T-helper 2 cell treated with Interferon-gamma antibody and Interleukin-4, amounts not matched to agents 5 μg/mL and 100 μg/mL, for 36 hours (primary cell): ENCODE measurements at places on chromosomes 3 and 15.
A peak's percentile ranks its signal among the peaks of the same experiment; 100 is the strongest.

- no peaks in the 10 kb centered on the region for H3K36me3 ChIP-seq
- H3K4me1 ChIP-seq = no peaks in the 10 kb centered on the region
These were observed 243.4 kb upstream of the ATP10A start for GRCh38 chr15:26106556-26106955.

DNA sequence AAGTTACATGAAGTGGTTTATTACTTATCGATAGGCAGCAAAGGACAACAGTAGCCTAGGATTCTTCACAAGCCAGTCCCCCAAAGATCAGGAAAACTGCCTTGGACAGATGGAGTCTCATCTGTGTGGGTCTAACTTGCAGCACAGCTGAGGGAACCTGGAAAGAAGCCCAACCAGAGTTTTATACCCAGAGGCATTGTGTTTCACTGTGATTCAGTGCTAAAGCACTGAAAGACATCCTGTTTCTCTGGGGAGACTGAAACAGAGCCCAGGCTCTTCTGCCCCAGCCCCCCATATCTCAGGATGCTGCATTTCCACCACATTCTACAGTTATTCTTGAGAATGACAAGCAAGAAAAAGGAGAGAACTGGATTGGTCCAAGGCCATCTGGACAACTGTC, 48.2 kb upstream of the PYDC2 start:
- no peaks in the 10 kb centered on the region for H3K27me3 ChIP-seq
- peaks cover 2% of the 10 kb centered on the region for H3K4me1 ChIP-seq
- no peaks in the 10 kb centered on the region for H3K36me3 ChIP-seq
- H3K27ac ChIP-seq = no peak overlapping the region
- no peak overlapping the region for H3K4me3 ChIP-seq

DNA sequence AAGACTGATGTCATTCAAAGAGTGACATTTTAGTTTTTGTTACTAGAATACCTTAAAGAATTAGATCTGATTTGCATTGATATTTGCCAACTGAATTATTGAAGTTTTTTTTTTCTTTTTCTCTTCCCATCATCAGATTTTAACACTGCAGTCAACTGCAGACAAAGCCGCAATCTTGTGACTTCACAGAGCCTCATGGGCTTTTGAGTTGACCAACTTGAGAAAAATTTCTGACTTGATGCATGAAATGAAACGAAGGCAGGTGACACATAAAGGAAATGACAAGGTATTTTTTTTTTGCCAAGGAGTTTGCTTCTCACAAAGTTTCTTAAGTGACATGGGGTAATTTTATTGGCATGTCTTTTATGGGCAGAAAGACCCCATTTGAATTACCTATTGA, 383.7 kb downstream of the GAP43 start:
- no peaks in the 10 kb centered on the region for H3K36me3 ChIP-seq
- no peak overlapping the region for H3K4me3 ChIP-seq
- no peak for DNase-seq

- H3K36me3 ChIP-seq = no peaks in the 10 kb centered on the region
- H3K4me1 ChIP-seq = no peaks in the 10 kb centered on the region
- no peak overlapping the region for H3K4me3 ChIP-seq
- no peaks in the 10 kb centered on the region for H3K27me3 ChIP-seq
These were observed 90.5 kb upstream of the MYRIP start for GRCh38 chr3:39718674-39719595.

DNA sequence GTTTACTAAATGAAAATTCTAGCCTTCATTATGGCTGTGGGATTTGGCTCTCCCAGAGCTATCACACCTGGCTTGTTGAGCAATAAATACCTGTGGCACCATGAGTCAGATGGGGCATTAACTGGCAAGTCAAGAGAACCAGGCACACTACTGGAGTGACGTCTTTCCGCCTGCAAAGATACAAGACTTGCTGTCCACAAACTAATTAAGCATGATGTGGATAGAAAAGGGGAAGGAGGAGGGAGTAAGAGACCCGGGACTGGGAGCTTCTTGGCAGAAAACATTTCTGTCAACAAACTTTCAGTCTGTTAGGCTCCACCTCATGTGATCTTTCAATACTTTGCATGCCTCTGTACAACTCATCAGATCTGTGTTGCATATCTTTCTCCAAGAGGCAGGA, 56.5 kb downstream of the CLDN1 start:
- no peaks in the 10 kb centered on the region for H3K4me1 ChIP-seq
- H3K27me3 ChIP-seq = peaks cover 5% of the 10 kb centered on the region
- no peak overlapping the region for H3K4me3 ChIP-seq
- no peaks in the 10 kb centered on the region for H3K36me3 ChIP-seq

DNA sequence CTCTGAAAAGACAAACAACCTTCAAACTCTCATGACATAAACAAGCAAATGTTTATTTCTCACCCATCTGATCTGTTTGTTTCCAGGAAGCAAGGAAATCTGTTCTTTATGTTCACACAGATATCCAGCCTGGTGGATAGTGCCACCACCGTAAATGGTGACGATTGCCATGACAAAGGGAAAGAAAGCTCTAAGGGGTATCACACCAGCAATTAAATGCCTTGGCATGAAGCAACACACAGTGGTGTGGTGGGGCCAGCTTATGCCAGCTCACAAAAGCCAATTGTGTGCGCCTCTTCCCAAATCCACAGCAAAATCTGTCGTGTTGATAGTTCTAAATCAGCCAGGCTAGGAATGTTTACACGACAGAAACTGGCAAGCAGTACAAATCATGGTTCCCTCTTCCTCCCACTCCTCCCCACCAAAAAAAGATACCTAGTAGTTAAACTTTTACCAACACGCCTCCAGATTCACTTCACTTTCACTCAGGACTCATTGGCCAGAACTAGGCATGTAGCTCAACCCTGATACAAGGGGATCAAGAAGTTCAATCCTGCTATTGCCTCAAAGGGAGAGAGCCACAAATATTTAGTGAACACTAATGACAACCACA, 189.2 kb upstream of the SLCO3A1 start:
- H3K4me3 ChIP-seq = no peak overlapping the region
- H3K27me3 ChIP-seq = peaks cover 4% of the 10 kb centered on the region
- no peaks in the 10 kb centered on the region for H3K36me3 ChIP-seq
- no peak overlapping the region for H3K27ac ChIP-seq
- H3K4me1 ChIP-seq = peaks cover 9% of the 10 kb centered on the region
- no peak for DNase-seq

DNA sequence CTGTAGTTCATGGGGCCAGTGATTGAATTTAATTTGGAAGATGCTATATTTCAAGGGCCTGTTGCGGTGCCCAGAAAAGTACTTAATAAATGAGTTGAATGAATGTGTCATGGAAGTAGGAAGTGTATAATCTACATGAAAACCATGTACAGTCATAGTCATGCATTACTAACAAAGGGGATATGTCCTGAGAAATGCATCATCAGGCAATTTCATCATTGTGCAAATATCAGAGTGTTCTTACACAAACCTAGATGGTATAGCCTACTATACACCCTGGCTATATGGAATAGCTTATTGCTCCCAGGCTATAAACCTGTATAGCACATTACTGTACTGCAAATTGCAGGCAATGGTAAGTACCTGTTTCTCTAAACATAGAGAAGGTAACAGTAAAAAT, 10.7 kb upstream of the MYO5C start:
- H3K4me1 ChIP-seq = peaks cover 14% of the 10 kb centered on the region
- H3K27me3 ChIP-seq = no peaks in the 10 kb centered on the region
- no peak overlapping the region for H3K27ac ChIP-seq

DNA sequence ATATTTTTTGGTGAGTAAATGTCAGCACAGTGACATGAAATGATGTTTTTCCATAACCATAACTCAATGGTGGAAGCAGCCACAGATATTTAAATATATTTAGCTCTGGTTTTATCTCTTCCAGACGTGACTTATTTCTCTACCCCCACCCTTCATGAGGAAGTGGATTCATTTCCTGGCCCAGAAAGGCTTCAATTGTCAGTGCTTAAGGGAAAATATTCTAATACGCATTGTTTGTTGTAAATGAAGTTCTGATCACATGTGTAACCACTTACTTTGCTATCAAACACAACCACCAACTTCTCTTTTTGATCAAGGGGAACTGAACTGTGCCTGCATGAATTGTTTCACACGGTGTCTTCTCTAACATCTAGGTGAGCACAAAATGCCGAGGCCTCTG, 14.0 kb downstream of the CLDN16 start:
- no peak overlapping the region for H3K4me3 ChIP-seq
- H3K27me3 ChIP-seq = peaks cover 2% of the 10 kb centered on the region
- DNase-seq = no peak
- H3K4me1 ChIP-seq = no peaks in the 10 kb centered on the region

DNA sequence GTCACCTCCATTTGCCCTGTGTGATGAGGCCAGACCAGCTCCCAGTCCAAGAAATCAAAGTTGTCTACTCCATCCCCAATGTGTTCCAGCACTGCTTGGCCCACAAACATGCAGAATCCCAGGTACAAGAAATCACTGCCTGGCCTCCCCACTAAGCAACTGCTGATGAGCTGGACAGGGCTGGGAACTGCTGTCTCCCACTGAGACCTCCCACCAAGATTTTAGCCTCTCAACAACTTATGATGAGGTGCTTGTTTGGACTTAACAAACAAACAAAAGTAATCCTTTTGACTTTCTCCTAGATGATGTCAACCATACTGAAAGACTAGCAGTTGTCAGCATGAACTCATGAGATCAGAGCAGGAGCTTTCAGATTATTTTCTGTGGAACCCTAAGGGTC, 260.1 kb upstream of the UBE2E2 start:
- no peak overlapping the region for H3K4me3 ChIP-seq
- H3K4me1 ChIP-seq = no peaks in the 10 kb centered on the region
- H3K36me3 ChIP-seq = no peaks in the 10 kb centered on the region
- H3K27me3 ChIP-seq = no peaks in the 10 kb centered on the region
- no peak overlapping the region for H3K27ac ChIP-seq

- H3K4me3 ChIP-seq = no peak overlapping the region
- H3K4me1 ChIP-seq = peaks cover 33% of the 10 kb centered on the region
- DNase-seq = no peak
- H3K27ac ChIP-seq = no peak overlapping the region
These were observed 2.7 kb upstream of the MNS1 start for GRCh38 chr15:56467616-56468015.

- H3K4me1 ChIP-seq = peaks cover 3% of the 10 kb centered on the region
- peaks cover 10% of the 10 kb centered on the region for H3K36me3 ChIP-seq
- DNase-seq = no peak
- no peaks in the 10 kb centered on the region for H3K27me3 ChIP-seq
These were observed 22.7 kb upstream of the NIPA2 start for GRCh38 chr15:22815766-22816165.

GRCh38 chr3:116340680-116341216, 104.5 kb downstream of the LSAMP start:
- no peaks in the 10 kb centered on the region for H3K4me1 ChIP-seq
- H3K4me3 ChIP-seq = no peak overlapping the region
- no peak overlapping the region for H3K27ac ChIP-seq
- no peak for DNase-seq
- no peaks in the 10 kb centered on the region for H3K36me3 ChIP-seq

DNA sequence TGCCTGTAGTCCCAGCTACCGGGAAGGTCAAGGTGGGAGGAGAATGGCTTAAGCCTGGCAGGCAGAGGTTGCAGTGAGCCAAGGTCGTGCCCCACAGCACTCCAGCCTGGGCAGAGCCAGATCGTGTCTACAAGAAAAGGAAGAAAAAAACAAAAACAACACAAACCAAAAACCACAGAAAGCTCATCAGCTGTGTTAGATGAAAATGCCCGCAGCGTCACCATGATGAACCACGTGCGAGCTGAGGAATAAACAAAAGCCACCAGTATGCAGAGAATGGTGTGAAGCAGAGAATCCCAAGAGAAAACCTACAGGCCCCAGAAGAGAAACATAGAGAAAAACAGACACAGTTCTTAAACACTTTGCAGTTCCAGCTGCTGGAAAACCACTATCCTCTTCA, 19.7 kb upstream of the TM4SF19 start:
- H3K4me3 ChIP-seq = no peak overlapping the region
- no peaks in the 10 kb centered on the region for H3K27me3 ChIP-seq
- peaks cover 47% of the 10 kb centered on the region for H3K36me3 ChIP-seq
- DNase-seq = no peak
- H3K27ac ChIP-seq = no peak overlapping the region

DNA sequence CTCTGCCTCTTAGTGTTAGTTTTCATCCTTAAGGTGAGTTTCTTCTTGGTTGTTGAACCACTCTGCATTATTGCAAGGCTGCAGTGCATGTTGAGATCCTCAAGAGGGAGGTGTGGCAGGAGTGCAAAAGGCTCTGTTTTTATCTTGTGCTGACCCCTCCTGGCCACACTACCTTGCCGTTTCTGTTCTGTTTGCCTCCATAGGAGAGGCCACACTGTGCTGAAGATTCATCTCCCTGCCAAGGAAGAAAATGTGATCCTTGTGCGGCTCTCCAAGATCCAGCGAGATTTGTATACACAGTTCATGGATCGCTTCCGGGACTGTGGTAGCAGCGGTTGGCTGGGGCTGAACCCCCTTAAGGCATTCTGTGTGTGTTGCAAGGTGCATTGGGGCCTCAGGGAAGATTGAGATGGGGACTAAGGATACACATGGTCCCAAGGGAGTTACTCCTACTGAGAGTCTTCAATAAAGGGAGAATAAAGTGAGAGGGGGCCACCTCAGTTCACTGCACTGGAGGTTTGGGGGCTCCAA, 33.0 kb upstream of the TEX264 start:
- H3K4me1 ChIP-seq = no peaks in the 10 kb centered on the region
- peaks cover 41% of the 10 kb centered on the region for H3K36me3 ChIP-seq
- H3K27ac ChIP-seq = no peak overlapping the region
- H3K27me3 ChIP-seq = no peaks in the 10 kb centered on the region
- DNase-seq = peak; percentile 16

- H3K27ac ChIP-seq = no peak overlapping the region
- no peak overlapping the region for H3K4me3 ChIP-seq
- no peak for DNase-seq
- H3K4me1 ChIP-seq = no peaks in the 10 kb centered on the region
- no peaks in the 10 kb centered on the region for H3K27me3 ChIP-seq
These were observed 133.0 kb downstream of the XXYLT1 start for GRCh38 chr3:195137638-195138588.

DNA sequence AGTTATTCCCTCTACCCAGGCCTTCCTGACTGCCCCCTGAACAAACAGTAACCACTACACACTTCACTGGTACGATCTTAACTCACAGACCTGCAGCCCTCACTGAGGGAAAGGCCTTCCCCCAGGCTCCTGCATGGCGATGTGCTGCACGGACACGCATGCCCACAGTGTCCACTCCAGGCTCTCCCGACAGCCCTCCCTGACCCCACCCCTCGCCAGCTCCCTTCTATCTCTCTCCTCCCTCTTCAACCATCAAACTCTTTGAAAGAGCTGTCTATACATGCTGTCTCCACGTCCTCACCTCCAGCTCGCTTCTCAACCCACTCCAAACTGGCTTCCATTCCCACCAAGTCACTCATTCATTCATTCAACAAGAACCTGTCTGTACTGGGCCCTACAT, 3.9 kb downstream of the SCN5A start:
- no peak for DNase-seq
- no peaks in the 10 kb centered on the region for H3K36me3 ChIP-seq
- no peak overlapping the region for H3K27ac ChIP-seq
